NCI-H526 treated with DMSO at 0.1 percent for 48 hours (cell line): ENCODE measurements at places on chromosomes 2 and 18.

DNA sequence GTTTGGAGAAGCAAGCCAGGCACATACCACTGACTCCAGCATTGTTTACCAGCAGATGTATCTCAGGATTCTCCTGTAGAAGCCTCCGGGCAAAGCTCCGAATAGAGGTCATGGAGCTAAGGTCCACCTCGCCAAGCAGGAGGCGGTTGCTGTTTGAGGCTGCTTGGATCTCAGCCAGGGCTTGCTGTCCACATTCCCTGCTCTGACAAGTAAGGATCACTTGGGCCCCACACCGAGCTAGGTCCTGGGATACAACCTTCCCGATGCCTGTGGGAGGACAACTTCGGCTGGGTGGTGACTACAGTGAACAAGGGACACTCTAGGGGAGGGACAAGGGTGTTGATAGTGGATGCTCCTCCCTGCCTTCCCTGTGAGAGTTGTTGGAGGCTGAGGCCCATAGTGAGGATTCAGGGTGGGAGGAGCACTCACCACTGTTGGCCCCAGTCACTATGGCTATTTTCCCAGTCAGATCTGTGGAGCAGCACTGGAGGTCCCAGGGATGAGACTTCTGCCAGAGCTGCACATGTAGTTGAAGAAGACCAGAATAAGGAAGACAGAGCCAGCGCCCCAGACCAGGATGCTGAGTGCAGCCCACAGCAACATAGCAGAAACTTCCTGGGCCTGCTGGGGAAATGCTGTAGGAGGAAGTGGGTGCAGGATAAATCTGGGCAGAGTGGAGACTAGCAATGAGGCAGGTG lies 8.3 kb downstream of the C2orf81 start:
- no peak for DNase-seq

DNA sequence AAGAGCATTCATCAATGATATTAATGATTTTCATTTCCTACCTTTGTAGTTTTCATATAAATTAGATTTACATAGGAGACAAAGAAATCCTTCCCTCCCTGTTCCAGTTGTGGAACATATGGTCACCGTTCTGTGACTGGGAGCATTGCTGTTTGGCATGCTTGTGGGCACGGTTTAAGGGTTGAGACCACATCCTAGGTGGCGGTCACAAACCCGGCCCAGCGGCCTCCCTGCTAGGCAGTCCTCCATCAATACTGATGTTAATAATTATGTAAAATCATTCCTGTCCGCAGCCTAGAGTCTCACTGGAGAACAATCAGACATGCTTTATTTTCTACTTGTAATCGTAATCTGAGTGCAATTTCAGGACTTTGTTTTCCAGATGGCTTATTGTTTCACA lies 117.9 kb downstream of the AGAP1 start:
- DNase-seq: peak; percentile 6

- no peak for DNase-seq
These were observed 13.1 kb downstream of the KRCC1 start for GRCh38 chr2:88042476-88042875.

DNA sequence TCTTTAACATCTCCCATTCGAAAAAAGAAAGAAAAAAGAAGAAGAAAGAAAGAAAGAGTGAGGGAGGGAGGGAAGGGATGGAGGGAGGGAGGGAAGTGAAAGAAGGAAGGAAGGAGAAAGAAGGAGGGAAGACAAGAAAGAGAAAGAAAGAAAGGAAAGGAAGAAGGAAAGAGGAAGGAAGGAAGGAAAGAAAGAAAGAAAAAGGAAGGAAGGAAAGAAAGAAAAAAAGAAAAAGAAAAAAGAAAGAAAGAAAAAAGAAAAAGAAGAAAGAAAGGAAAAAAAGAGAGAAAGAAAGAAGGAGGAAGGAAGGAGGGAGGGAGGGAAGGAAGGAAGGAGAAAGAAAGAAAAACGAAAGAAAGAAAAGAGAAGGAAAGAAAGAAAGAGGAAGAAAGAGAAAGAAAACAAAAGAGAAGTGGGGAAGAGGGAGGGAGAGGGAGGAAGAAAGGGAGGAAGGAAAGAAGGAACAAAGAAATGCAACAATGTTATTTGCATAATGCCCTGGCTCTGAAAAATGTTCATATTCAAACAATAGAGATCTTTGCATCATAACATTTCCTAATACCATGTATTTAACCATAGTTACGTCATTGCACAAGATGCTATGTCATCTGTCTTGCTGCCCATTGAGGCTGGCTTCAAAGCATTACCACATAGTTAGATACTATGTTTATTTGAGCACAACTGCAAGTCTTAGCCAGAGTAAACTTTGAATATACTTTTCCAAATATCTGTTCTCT lies 550.6 kb downstream of the DSC3 start:
- DNase-seq: no peak
